Stimulated activated CD8-positive, alpha-beta memory T cell treated with anti-CD3 and anti-CD28 coated beads, Interleukin-15, amount 100 ng/mL, for 4 hours (primary cell): ENCODE measurements at places on chromosomes 3 and 15.

DNA sequence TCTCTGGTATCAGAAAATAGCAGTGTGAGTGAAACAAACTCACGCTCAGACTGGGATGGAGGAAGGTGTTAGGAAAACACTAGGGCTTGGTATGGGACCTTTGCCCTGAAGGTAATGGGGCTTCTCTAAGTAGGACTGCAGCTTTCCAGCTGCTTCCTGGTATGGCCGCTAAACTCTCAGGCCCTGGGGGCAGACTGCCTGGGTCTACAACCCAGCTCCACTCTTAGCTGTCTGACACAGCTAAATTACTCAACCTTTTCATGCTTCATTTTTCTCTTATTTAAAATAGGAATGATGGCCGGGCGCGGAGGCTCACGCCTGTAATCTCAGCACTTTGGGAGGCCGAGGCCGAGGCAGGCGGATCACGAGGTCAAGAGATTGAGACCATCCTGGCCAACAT, 5.2 kb upstream of the YEATS2 start:
- DNase-seq, result no peak

DNA sequence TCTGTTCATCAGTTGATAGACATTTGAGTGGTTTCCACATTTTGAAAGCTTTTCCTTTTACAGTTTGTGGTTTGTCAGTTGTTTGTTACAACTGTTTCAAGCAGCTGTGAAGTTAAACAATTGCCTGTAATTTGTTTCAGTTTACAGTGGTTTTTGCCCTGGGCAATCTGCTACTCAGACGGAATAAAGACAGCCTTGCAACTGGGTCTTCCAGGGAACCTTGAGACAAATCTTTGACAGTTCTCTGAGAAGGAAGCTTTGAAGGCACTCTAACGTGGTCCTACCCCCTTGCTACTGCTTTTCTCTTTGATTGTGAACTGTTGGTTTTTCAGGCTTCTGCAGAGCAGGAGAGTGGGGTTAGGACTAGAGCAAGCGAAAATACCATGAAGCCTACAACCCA, 28.0 kb downstream of the LRRC28 start:
- no peak for DNase-seq

DNA sequence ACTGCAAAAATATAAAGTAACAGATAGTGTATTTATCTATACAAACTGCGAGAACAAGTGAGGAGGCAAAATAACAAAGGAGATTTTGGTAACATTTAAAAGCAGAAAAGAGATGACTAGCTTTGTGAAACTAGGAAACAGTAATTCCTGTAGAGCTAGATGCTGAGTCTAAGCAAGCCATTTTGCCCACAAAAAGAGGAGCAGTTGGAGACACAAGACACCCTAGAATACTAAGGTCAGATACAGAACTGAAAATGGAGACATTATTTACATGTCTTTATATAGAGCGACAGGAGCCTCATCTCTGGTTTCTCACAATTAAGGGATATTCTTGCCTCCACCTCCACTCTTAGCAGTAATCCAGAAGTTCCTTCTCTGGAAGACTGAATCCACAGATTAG, 732.4 kb upstream of the GBE1 start:
- no peak for DNase-seq

- no peak for DNase-seq
Measured at GRCh38 chr15:87357637-87358313, 898.8 kb downstream of the NTRK3 start.

DNA sequence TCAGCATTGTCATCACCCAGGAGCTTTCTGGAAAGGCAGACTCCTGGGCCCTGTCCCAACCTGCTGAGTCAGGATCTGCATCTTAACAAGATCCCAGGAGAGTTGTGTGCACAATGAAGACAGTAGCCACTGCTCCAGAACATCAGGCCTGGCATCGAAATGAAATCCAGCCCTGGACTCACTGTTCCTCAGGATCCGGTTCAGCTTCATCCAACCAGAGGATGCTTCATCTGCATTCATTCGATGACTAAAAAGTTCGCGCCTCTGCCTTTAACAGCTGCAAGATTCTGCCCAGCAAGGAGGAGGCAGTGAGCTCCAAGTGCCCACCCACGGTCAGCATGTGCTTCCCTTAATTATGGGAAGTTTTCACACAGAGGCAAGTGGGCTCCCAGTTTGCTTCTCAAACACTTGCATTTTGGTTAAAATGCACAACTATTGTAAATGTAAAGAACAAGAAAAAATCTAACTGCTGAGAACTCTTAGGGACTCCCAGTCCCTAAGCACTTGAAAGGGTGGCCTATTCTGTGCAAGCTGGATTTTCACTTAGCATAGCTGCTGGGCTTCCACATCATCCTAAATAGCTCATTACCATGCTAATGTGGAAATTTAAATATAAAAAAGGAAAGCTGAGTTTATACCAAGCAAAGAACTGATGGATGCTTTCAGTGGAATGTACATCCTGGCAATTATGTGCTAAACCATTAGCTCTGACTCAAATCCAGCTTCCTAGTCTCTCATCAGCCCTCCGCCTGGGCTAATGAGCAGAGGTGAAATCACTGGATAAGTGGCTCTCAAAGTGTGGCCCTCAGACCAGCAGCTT, 25.5 kb upstream of the ESYT3 start:
- no peak for DNase-seq

- no peak for DNase-seq
Measured at GRCh38 chr3:118945834-118946233, 88.8 kb downstream of the IGSF11 start.

GRCh38 chr3:179949412-179949811, 87.3 kb downstream of the PEX5L start:
- DNase-seq, result no peak

DNA sequence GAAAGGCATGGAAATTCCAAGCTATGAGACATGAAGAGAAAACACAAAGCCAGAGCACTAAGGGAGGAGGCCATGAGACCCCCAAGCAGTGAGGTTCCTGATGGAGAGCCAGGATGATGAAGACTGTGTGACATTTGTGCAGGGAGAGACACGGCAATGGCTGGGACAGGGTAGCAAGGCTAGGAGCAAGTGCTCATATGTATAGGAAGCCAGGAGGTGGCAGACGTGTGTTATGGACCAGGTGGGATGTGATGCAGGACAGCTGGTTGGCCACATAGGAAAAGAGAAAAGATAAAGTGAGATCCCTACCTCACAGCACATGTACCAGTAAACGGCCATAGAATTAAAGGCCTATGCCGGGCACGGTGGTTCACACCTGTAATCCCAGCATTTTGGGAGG, 112.7 kb downstream of the APBA2 start:
- no peak for DNase-seq

- DNase-seq, result no peak
Measured at GRCh38 chr15:79308874-79309273, 2.0 kb upstream of the TMED3 start.

DNA sequence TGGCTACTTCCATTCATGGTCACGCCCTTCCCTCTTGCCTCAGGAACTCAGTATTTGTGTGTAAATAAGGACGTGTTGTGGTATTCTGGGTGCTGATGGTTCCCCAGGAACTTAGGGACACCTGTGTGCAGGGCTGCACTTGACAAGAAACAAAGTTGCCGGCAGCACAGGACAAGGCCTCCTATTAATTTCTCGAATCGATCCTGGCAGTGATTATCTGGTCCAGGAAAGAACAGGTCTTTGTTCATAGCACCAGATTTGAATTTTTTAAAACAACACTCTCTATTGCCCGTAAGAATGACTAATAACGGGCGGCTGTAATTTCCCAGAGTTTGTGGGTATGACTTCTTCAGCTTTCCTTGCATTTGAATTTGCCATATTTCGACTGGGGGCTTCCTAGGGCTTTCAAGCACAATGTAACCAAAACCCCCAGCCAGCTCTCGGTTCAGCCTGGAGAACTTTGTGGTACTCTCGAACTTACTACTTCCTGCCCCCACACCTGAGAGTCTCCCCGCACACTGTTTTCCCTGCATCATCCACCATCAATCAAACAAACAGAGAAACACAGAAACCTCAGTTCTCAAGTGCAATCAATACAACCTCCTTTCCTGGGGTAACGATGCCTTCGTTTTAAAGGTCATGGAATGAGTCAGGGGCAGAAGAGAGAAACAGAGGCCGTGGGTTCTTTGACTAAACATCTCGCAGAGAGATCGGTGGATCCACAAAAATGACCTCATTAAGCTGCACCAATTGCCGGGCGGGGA, 241.7 kb upstream of the ICE2 start:
- peak; percentile 35 for DNase-seq

GRCh38 chr15:38401701-38402100, 52.2 kb upstream of the FAM98B start:
- DNase-seq, result no peak
